Stimulated activated CD8-positive, alpha-beta memory T cell treated with anti-CD3 and anti-CD28 coated beads, Interleukin-7, amount 100 ng/mL, for 48 hours (primary cell): ENCODE measurements at places on chromosomes 1 and 21.

- no peak for DNase-seq
Measured at GRCh38 chr1:48853006-48853405, 76.3 kb upstream of the BEND5 start.

DNA sequence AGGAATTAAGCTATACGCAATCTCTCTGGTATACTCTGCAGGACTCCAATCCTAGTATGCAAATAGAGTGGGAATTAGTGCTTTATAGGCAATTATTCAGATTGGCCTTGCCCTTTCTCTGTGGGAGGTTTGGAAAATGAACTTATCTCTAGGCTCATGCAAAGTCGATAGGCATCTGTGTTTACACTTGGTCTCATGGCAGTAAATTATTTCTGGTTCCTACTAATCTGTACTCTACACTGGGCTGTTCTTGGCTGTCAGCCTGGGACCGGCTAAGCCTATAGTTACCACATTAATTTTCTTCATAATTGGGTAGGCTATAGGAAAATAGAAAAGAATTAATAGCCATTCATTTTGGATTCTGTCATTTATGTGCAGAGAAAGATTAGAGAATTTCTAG lies 544.6 kb downstream of the AMY1C start:
- no peak for DNase-seq

DNA sequence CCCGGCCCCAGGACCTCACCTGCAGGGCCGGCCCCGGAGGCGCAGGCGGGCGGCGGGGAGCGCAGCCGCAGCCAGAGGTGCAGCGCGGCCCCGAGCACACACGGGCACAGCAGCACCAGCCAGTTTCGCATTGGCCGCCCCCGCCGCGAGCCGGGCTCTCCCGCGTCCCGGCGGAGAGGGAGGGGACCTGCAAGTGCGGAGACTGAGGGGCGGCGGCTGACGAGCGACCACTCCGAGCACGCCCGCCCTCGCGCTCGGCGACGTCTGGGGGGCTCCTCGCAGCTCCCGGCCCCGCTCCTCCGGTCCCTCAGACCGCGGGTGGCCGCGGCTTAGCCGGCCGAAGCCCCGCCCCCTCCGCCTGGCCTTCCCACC lies at the start of gene B3GALNT2:
Gene B3GALNT2, minus strand, starts transcription at position 331 of the 372 bp plus-strand sequence. Its CDS starts 200 bp downstream, at position 131.
- no peak for DNase-seq

DNA sequence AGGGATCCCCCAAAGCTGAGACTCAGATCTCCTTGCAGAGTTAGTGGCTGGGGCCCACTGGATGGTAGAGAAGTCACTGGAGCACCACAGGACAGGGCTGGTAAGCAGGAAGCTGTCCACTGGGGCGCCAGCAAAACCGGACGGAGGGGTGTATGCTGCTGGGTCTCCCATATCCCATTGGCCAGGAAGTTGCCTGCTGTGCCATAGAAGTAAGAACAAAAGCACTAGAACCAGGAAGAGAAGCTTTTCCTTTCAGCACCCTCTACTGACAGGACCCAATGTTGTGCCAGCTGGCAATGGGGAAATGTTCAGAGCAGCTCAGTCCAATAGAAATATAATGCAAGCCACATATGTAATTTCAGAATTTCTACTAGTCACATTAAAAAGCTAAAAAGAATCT lies 146.6 kb downstream of the SPATA46 start:
- no peak for DNase-seq

GRCh38 chr1:100604372-100604771 lies 66.4 kb downstream of the GPR88 start:
- DNase-seq: no peak
